ENCODE measurements at places on chromosomes 2 and 18. TPM values are rescaled to one million over a fixed set of nuclear protein-coding genes. Genes with fewer than 3 reads are reported as not detected.

DNA sequence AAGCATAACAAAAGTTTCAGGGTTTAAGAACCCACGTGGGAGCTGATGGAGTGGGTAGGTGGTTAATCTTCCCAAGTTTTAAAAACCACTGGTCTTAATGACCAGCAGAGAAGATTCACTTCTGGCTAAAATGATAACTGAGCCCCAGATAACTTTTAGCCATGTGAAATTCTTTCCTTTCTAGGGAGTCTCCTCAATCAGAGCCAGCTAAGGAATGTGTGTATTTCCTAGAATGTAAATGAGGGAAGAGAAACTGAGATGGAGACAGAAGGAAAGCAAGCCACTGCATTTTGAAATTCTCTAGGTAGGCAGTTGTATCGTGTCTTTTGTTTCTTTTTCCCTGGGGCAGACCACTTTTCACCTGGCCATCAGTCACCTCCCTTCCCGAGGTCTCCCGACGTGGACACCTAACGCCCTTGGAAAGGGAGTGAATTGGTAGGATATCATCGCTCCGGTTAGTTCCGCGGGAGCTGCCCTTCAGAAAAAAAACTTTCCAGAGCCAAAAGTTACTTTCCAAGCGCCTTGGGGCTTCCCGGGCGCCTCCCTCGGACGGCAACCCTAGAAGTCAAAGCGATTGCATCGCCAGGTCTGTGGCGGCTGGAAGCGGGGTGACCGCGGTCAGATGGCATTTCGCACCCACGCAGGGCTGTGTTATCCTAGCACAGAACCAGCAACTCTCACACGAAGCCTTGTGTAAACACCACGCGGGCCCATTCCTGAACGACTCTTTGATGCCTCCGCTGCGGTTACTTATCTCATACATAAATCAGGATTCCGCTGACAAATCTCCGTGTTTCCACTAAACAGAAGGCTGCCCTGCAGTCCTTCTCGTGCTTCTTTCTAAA, 1.3 kb downstream of the COLEC12 start:
- H3K4me1 ChIP-seq, result peaks cover 27% of the 10 kb centered on the region
- no peak for DNase-seq
- peak overlapping the region; percentile 72 for H3K4me3 ChIP-seq
- H3K27ac ChIP-seq, result no peak overlapping the region
- H3K27me3 ChIP-seq, result no peaks in the 10 kb centered on the region

- no peaks in the 10 kb centered on the region for H3K36me3 ChIP-seq
- DNase-seq, result no peak
- H3K4me3 ChIP-seq, result no peak overlapping the region
These were observed 12.2 kb downstream of the CREB1 start for GRCh38 chr2:207541933-207542332.

DNA sequence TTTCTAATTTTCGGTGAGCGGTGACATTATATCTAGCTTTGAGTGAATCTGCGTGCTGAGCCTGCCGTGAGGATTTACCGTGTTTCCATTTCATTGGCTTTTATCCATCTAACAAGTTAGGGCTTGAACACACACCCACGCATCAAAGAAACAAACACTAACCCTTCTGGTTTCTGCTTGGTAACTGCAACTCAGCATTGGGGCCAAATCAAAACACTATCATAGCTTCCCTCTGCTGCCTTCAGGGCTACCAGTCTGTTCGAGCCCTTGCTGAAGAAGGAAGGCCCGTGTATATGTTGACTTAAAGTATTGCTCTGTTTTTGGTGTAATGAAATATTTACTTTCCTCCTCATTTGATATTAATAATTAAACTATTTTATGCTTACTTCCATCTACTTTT, 227.2 kb downstream of the PHLPP1 start:
- H3K36me3 ChIP-seq, result peaks cover 6% of the 10 kb centered on the region
- no peak for DNase-seq
- no peak overlapping the region for H3K27ac ChIP-seq
- H3K4me3 ChIP-seq, result no peak overlapping the region
- H3K4me1 ChIP-seq, result peaks cover 23% of the 10 kb centered on the region

Gene RIT2
- total RNA-seq, result not detected

Gene NTSR2
- total RNA-seq, result not detected

DNA sequence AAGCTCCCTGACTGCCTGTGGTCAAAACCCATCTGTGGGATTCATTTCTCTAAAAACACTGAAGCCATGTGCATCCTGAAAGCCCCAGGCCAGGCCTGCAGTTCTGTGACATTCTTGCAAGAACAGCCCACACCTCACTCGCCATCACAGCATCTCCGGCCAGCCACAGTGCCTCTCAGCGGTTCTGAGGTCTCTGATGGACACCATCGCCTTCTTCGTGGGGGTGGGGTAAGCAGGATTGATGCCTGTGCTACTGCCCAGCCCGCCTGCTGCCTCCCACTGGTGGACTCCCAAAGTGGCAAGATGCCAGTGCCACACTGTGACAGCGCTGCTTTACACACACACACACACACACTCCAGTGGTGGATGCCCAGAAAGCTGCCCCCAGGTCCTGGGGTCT, 5.2 kb upstream of the PRLH start:
- H3K27ac ChIP-seq, result no peak overlapping the region
- no peak for DNase-seq
- no peak overlapping the region for H3K4me3 ChIP-seq
- H3K27me3 ChIP-seq, result no peaks in the 10 kb centered on the region
- no peaks in the 10 kb centered on the region for H3K36me3 ChIP-seq

Gene AQP12A
- total RNA-seq, result not detected

DNA sequence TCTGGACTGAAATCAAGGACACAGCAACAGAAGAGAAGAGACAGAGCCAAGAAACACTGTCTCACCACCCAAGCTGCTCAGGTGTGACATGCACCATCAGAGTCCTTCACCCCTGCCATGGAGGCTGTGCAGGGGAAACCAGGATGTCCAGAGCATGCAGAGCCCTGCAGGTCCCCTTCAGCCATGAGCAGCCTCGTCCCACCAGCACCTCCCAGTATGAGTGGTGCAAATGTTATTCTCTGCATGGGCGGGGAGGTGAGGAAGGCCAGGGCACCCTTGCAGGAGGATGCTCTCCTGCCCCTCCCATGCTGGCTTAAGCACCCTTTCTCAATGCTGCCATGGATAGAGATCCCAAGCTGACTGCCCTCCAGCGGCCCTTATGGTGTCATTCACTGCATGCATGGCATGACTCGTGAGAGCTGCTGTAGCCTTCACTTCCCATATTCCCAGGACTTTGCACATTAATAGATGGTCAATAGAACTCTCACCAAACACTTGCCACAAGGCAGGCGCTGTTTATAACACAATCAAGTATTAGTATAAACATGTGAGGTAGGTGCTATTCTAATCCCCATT, 171.0 kb downstream of the ANAPC1 start:
- no peaks in the 10 kb centered on the region for H3K36me3 ChIP-seq
- H3K27me3 ChIP-seq, result no peaks in the 10 kb centered on the region
- H3K27ac ChIP-seq, result no peak overlapping the region
- no peak overlapping the region for H3K4me3 ChIP-seq

GRCh38 chr2:130963849-130964793, 127.4 kb downstream of the ARHGEF4 start:
- no peaks in the 10 kb centered on the region for H3K27me3 ChIP-seq
- no peak for DNase-seq
- H3K36me3 ChIP-seq, result no peaks in the 10 kb centered on the region
- H3K4me3 ChIP-seq, result peak overlapping the region; percentile 25
- no peak overlapping the region for H3K27ac ChIP-seq

Gene SCN9A
- total RNA-seq, result 3.8 TPM

DNA sequence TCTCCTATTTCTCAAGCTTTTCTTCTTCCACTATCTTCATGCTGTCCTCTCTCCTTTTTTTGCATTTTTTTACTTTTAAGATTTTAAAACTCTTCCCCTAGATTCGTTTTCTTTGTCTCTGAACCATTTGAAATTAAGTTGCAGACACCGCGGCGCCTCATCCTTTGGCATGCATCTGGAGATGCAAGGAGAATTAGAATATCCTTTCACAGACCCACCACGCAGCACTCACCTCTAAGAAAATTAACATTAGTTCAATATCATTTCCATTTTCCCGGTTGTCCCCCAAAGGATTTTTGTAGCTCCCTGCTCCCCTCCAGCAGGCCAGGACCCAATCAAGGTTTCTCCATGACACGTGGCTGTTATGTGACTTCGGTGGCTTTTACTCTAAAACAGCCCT, 88.8 kb downstream of the C1QL2 start:
- H3K27me3 ChIP-seq, result no peaks in the 10 kb centered on the region
- no peaks in the 10 kb centered on the region for H3K36me3 ChIP-seq
- no peak overlapping the region for H3K4me3 ChIP-seq
- H3K4me1 ChIP-seq, result no peaks in the 10 kb centered on the region
- no peak for DNase-seq
- no peak overlapping the region for H3K27ac ChIP-seq

DNA sequence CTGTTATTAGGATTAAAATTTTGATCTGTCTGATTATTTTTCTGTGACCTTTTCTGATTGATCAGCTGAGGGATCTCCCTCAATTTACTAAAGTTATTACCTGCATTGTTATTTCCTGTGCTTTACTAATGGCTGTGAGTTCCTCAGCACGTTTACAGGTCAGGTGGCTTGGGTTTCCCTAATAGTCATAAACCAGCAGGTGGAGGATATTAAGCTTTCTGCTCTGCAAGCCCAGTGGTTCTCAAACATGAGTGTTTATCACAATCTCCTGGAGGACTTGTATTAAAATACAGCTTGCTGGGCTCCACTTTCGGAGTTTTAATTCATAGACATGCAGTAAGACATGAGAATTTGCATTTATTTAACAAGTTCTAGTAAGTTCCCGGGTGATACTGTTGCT, 22.4 kb upstream of the UGP2 start:
- H3K4me1 ChIP-seq, result peaks cover 25% of the 10 kb centered on the region
- no peaks in the 10 kb centered on the region for H3K36me3 ChIP-seq
- H3K27ac ChIP-seq, result peak overlapping the region; percentile 62
- H3K27me3 ChIP-seq, result no peaks in the 10 kb centered on the region
- no peak for DNase-seq

Gene VWC2L
- 0.27 TPM for total RNA-seq

Gene SCN2A
- not detected for total RNA-seq

DNA sequence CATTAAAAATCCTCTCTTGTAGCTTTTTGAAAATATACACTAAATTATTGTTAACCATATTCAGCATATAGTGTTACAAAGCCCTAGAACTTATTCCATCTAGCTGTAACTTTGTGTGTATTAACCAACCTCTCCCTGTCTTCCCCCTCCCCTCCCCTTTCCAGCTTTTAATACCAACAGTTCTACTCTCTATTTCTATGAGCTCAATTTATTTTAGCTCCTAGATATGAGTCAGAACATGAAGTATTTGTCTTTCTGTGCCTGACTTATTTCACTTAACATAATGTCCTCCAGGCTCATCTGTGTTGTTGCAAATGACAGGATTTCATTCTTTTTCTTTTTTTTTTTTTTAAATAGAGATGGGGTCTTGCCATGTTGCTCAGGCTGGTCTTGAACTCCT, 45.1 kb downstream of the GPD2 start:
- no peaks in the 10 kb centered on the region for H3K36me3 ChIP-seq
- no peak for DNase-seq
- peaks cover under 1% of the 10 kb centered on the region for H3K4me1 ChIP-seq

GRCh38 chr2:180705551-180705950, 274.9 kb upstream of the UBE2E3 start:
- no peaks in the 10 kb centered on the region for H3K27me3 ChIP-seq
- H3K36me3 ChIP-seq, result no peaks in the 10 kb centered on the region
- H3K4me1 ChIP-seq, result no peaks in the 10 kb centered on the region

DNA sequence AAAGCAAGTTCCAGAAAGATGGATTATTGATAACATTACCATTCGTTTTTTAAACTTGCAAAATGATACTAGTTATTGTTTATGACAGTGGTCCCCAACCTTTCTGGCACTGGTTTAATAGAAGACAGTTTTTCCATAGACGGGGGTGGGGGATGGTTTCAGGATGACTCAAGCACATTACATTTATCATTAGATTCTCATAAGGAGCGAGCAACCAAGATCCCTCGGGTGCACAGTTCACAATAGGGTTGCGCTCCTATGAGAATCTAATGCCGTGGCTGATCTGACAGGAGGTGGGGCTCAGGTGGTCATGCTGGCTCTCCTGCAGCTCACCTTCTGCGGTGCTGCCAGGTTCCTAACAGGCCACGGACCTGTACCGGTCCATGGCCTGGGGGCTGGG, 86.2 kb downstream of the BCL2 start:
- H3K36me3 ChIP-seq, result no peaks in the 10 kb centered on the region
- H3K4me3 ChIP-seq, result no peak overlapping the region
- no peaks in the 10 kb centered on the region for H3K27me3 ChIP-seq
- DNase-seq, result no peak
- no peak overlapping the region for H3K27ac ChIP-seq

GRCh38 chr2:24594283-24594682, 103.2 kb downstream of the NCOA1 start:
- no peak overlapping the region for H3K4me3 ChIP-seq
- H3K27me3 ChIP-seq, result no peaks in the 10 kb centered on the region
- DNase-seq, result no peak
- H3K36me3 ChIP-seq, result no peaks in the 10 kb centered on the region
- H3K4me1 ChIP-seq, result no peaks in the 10 kb centered on the region
- no peak overlapping the region for H3K27ac ChIP-seq

DNA sequence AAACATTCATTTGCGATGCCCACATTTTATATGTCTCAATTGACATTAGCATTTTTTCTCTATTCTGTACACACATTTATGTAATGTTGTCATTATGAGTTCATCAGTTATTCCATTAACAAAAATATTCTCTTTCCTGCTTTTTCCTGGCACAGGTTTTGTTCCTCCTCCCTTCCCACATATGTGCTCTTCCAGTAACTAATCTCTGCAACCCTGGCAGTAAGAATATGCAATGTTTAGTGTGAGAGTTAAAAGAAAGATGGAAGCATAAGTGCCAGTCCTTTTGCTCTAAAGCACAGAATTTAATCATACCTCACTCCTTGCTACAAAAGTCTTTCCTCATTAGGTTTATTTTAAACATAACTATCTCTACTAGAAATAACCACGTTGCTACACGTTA, 155.8 kb upstream of the ERBB4 start:
- H3K4me1 ChIP-seq, result no peaks in the 10 kb centered on the region
- no peak for DNase-seq
- no peaks in the 10 kb centered on the region for H3K27me3 ChIP-seq

Gene FOXD4L1
- not detected for total RNA-seq

Gene CHRND
- total RNA-seq, result not detected

Gene CIB4
- total RNA-seq, result not detected

- peaks cover 27% of the 10 kb centered on the region for H3K4me1 ChIP-seq
- H3K27me3 ChIP-seq, result no peaks in the 10 kb centered on the region
- no peak for DNase-seq
- no peak overlapping the region for H3K27ac ChIP-seq
- no peaks in the 10 kb centered on the region for H3K36me3 ChIP-seq
These were observed 87.8 kb downstream of the HDAC4 start for GRCh38 chr2:239312741-239313667.

DNA sequence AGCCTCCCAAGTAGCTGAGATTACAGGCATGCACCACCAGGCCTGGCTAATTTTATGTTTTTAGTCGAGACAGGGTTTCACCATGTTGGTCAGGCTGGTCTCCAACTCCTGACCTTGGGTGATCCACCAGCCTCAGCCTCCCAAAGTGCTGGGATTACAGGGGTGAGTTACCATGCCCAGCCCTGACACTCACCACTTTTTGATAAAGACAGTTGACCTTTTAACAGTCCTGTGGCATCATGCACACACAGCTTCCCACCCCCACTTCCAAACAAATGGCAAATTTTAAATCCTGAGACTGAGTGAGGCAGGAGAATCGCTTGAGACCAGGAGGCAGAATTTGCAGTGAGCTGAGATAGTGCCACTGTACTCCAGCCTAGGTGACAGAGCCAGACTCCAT, 6.2 kb upstream of the DNAJB2 start:
- H3K36me3 ChIP-seq, result no peaks in the 10 kb centered on the region
- H3K27me3 ChIP-seq, result no peaks in the 10 kb centered on the region
- peaks cover 6% of the 10 kb centered on the region for H3K4me1 ChIP-seq
- DNase-seq, result no peak
- H3K27ac ChIP-seq, result no peak overlapping the region
- no peak overlapping the region for H3K4me3 ChIP-seq

GRCh38 chr2:170240629-170241028, 62.7 kb downstream of the MYO3B start:
- H3K4me1 ChIP-seq, result no peaks in the 10 kb centered on the region
- no peak overlapping the region for H3K4me3 ChIP-seq
- no peak for DNase-seq
